ENCODE measurements at places on chromosomes 6 and 20.
A peak's percentile ranks its signal among the peaks of the same experiment; 100 is the strongest.

- ATAC-seq, result no peak
Measured at GRCh38 chr6:100194535-100194934, 200.5 kb upstream of the MCHR2 start.

DNA sequence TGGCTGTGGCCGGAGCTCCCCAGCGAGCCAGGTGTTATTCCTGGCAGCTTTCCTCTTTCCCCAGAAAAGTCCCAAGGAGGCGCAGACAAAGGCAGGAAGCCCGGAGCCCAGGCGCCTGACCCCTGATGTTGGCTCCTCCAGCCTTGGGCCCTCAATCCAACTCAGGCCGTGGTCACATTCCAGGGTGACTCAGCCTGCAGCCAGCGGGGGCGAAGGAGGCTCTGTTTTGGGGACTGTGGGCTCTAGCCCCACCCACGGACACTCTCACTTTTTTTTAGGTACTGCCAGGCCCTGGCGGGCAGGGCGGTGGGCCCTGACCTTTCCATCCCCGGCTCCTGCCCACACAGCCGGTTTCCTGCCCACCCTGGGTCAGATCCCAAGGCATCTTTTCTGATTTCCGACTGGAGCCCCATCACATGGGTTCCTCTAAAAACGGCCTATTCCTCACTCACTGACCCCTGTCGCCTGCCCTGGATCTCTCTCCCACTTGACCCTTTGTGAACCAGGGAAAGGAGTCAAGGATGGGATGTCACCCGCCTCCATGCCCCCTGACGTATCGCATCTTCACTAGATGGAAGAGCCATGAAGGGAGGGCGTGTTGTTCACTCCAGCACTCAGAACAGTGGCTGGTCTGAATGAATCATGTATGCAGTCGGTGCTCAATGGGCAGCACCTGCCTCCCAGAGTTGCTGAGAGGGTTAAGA is 5.5 kb downstream of the PTGIS start:
- ATAC-seq, result peak; percentile 85

DNA sequence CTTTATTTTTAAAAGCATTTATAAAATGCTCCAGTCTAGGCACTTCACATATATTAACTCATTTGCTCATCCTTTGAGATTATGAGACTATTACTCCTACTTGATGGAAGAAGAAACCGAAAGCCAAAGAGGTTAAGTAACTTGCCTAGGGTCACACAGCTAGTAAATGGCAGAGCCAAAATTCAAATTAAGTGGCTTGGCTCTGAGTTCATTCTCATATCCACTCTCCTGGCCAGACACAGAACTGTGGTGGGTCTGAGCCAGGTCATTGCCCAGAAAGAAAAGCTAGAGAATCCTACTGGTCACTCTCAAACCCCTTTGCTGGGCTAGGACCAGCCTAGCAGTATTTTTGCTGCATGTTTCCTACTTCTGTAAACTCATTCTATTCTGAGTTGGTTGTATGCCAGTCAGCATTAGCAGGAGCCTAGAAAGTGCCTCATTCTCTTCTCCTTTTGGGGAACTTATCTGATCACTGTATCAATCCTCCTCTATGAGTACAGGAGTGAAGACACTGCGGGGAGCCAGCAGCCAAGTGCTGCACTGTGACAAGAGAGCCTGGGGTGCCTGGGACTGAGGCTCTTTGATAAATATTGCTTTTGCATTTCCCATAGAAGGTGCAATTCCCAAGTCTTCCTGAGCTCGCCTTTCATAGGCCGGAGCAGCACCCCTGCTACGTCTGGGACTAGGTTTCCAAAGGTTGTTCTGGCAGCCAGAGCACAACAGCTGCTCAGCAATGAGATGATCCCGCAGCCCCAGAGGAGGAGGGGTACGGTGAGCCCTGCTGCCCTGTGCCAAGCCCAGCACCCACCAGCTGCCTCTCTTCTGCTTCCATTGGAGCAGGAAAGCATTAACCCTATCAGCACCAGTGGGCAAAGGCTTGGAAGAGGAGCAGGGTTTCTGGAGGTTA is 728.3 kb downstream of the MAFB start:
- no peak for ATAC-seq

- no peak for ATAC-seq
Measured at GRCh38 chr6:166657531-166657930, 30.5 kb upstream of the RPS6KA2 start.
